ENCODE measurements at places on chromosomes 13 and 19. TPM values are rescaled to one million over a fixed set of nuclear protein-coding genes. Genes with fewer than 3 reads are reported as not detected.

Gene SIGLEC12
- not detected for polyA plus RNA-seq

GRCh38 chr19:14516746-14517438, 1.3 kb downstream of the DNAJB1 start:
- peak overlapping the region; percentile 89 for H3K4me3 ChIP-seq
- peaks cover 39% of the 10 kb centered on the region for H3K4me1 ChIP-seq
- peak overlapping the region; percentile 98 for H3K27ac ChIP-seq
- DNase-seq: peak; percentile 67
- no peaks in the 10 kb centered on the region for H3K27me3 ChIP-seq

DNA sequence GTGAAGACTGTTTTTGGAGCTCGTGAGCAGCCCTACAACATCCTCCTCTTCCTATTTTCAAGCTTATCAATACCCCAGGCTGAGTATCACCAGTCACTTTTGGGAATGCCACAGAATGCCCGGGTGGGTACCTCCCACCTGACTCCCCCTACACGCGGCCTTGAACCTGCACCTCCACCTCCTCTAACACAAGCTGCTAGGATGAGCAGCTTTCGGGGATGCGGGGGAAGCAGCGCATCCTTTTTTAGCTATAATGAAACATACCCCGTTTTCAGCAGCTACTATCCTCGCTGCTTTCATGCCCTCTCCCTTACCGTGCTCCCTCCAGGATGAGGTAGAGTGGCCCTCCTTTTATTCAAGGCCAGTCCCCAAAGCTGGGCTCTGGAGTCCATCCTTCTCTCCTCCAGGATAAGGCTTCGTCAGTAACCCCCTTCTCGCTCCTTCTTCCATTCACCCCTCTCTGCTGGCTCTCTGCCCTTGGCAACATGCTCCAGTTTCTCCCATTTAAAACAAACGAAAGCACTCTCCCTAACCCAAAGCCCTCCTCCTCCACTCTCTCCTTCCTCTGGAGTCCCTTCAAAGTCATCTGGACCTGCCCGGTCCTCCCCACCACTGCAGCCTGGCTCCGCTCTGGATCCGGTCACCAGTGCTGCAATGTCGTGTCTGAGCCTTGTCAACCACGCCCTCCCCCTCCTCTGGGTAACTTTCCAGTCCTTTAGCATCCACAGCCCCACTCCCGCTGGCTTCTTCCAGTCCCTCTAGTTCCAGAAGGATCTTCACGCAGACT, 55.3 kb downstream of the STK24 start:
- no peak for DNase-seq
- peak overlapping the region; percentile 34 for H3K27ac ChIP-seq
- peaks cover 3% of the 10 kb centered on the region for H3K4me1 ChIP-seq
- H3K4me3 ChIP-seq: no peak overlapping the region
- H3K27me3 ChIP-seq: no peaks in the 10 kb centered on the region

DNA sequence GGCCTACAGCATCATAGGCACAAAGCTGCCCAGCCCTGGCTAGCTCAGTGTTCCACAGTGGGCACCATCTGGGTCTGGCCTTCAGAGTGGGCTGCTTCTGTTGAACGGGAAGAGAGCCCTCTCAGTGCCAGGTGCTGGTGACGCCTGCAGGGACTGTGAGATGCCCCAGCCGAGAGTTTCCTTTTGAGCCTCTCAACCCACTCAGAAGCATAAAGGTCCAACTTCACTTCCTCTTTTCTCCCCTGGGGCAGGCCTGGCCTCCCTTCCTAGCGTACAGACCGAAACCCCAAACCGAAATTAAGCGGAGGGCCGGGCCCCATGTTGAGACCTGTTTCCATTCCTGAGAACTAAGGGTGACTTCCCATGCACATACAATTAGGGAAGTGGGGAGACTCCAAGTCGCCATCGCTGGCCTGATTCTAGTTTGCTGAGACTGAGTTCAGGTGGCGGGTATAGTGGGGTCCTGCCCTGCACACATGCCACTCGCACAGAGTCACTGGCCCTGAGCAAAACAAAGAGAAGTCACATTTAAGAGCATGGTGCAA, 6.9 kb downstream of the RAB8A start:
- H3K27me3 ChIP-seq: no peaks in the 10 kb centered on the region
- H3K4me3 ChIP-seq: no peak overlapping the region
- H3K36me3 ChIP-seq: peaks cover 5% of the 10 kb centered on the region
- peaks cover 3% of the 10 kb centered on the region for H3K4me1 ChIP-seq
- H3K27ac ChIP-seq: no peak overlapping the region

Gene NKG7
- 0.80 TPM for polyA plus RNA-seq

- no peaks in the 10 kb centered on the region for H3K4me1 ChIP-seq
- no peak for DNase-seq
- H3K36me3 ChIP-seq: no peaks in the 10 kb centered on the region
- no peak overlapping the region for H3K27ac ChIP-seq
- no peak overlapping the region for H3K4me3 ChIP-seq
These were observed 215.0 kb downstream of the DCLK1 start for GRCh38 chr13:35916146-35916545.

DNA sequence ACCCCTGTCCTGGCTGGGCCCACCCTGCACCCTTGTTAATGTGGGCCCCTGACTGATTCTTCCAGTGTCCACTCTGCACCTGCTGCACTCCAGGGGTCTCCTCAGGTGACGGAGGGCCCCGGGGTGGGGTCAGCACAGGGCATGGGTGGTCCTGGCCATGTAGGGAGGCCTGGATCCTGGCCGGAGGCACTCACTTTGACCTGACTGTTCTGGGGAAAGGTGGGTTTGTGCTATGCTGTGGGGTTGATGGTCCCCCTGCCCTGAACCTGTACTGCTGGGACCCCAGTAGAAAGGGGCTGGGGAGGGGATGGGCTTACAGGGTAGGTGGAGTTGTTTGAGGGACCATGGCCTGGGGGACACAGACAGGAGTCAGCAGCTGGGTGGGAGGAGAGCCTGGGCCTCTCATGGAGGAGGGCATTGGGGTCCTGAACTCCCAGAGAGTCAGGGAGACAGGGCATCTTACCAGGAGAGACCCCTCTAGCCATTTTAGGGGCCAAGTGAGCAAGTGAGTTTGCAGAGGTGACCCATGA, 25.8 kb upstream of the CEACAM1 start:
- H3K4me1 ChIP-seq: no peaks in the 10 kb centered on the region
- DNase-seq: no peak
- no peak overlapping the region for H3K27ac ChIP-seq
- no peaks in the 10 kb centered on the region for H3K36me3 ChIP-seq
- H3K4me3 ChIP-seq: no peak overlapping the region
- no peaks in the 10 kb centered on the region for H3K27me3 ChIP-seq

- H3K36me3 ChIP-seq: no peaks in the 10 kb centered on the region
- no peak overlapping the region for H3K4me3 ChIP-seq
- no peaks in the 10 kb centered on the region for H3K27me3 ChIP-seq
- H3K27ac ChIP-seq: no peak overlapping the region
These were observed 31.3 kb downstream of the TINCR start for GRCh38 chr19:5536337-5536894.

Gene UBE2L5
- polyA plus RNA-seq: 0.02 TPM

Gene GTPBP3
- 17.9 TPM for polyA plus RNA-seq

- H3K36me3 ChIP-seq: no peaks in the 10 kb centered on the region
- no peaks in the 10 kb centered on the region for H3K4me1 ChIP-seq
- no peak overlapping the region for H3K4me3 ChIP-seq
- H3K27me3 ChIP-seq: no peaks in the 10 kb centered on the region
- H3K27ac ChIP-seq: no peak overlapping the region
These were observed 116.7 kb downstream of the SOX1 start for GRCh38 chr13:112183532-112184090.

- no peaks in the 10 kb centered on the region for H3K27me3 ChIP-seq
- H3K4me1 ChIP-seq: no peaks in the 10 kb centered on the region
- no peak overlapping the region for H3K4me3 ChIP-seq
- no peak overlapping the region for H3K27ac ChIP-seq
- peaks cover 74% of the 10 kb centered on the region for H3K36me3 ChIP-seq
These were observed 5.3 kb downstream of the ZNF557 start for GRCh38 chr19:7074705-7075282.

- H3K36me3 ChIP-seq: no peaks in the 10 kb centered on the region
- no peaks in the 10 kb centered on the region for H3K27me3 ChIP-seq
- DNase-seq: no peak
- H3K27ac ChIP-seq: no peak overlapping the region
These were observed 10.4 kb downstream of the MYO1F start for GRCh38 chr19:8566855-8567254.

Gene KLK3
- polyA plus RNA-seq: 0.05 TPM

DNA sequence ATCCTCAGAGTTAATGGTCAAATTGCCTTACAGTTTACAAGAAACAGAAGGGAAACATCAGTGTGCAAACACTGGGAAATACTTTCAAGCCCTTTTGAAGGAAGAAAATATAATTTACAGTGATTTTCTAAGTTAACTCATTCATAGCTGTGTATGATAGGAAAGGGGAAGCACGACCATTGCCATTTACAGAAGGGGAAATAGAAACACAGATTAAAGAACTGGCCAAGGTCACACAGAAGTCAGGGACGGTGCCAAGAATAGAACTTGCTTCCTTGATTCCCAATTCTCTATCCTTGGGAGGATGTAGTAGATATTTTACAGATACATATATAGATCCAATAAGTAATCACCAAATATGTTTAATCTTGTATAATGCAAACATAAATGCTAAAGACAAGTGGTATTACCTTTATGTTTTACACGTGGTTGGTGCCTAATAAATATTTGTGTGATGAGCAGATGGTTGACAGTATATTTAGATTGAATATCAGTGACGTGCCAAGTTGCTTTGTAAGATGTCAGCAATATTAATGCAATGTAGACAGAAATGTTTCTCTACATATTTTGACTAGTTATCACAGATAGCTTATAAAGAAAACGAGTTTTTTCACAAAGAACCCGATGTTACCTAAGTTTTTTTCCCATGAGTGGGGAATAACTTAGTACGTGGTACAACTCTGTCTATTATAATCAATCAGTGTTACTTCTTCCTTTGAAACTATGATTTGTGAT, 73.1 kb downstream of the FLT1 start:
- no peak for DNase-seq
- H3K27me3 ChIP-seq: no peaks in the 10 kb centered on the region
- no peak overlapping the region for H3K4me3 ChIP-seq
- H3K36me3 ChIP-seq: no peaks in the 10 kb centered on the region

Gene SULT2A1
- polyA plus RNA-seq: not detected

DNA sequence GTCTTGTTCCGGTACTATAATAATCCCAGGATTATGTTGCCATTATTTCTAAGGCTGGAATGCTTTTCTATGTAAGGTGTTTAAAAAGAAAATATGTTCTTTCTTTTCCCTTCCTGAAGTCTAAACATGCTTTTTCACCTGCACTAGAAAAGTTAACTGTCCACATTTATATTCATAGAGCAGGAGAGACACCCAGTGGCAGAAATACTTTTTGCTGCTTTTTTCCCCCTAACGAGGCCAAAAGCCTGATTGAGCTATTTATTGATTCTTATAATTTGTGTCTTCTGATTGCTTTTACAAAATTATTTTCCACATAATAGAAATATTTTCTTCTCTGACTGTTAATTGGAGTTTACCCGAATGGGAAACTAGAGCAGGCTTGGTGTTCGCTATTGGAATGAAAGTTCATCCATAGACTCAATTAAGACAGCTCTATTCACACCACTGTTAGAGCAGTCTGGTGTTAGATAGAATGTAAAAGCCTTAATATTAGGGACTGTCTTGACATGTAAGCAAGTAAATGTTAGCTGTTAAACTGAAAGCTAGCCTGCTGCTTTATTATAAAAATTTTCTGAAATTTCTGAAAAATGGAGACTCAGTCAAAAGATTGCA, 15.8 kb downstream of the GPR180 start:
- no peak overlapping the region for H3K4me3 ChIP-seq
- H3K27ac ChIP-seq: no peak overlapping the region
- H3K36me3 ChIP-seq: peaks cover 5% of the 10 kb centered on the region
- DNase-seq: no peak
- no peaks in the 10 kb centered on the region for H3K27me3 ChIP-seq

DNA sequence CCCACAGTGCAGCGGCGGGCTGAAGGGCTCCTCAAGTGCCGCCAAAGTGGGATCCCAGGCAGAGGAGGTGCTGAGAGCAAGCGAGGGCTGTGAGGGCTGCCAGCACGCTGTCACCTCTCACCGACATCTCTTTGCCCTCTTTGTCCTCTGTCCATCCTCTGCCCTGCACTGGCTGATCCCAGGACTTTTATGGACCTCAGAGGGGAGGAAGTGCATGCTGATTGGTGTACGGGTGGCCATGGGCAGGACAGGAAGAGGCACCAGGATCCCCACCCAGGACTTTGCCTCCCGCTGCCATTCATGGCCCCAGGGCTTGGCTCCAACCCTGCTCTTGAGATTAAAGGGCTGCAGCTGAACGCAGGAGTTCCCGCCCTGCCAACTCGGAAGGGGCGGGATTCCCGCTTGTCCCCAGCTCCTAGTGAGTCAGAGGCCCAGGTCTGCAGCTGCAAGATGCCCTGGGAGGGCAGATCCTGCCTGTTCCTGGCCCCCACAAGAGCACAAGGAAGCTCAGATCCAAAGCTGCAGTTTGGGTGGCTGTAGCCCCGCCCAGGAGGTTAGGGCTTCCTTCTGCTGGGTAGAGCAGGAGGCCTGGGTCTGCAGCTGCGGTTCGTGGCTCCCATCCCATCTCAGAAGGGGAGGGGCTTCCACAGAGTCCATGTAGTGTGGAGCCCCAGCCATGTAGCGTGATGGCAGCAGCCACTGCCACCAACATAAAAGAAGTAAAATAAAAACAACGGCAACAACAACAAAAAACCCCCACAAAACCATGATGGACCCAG, 1716.7 kb downstream of the SLITRK1 start:
- no peak overlapping the region for H3K4me3 ChIP-seq
- no peaks in the 10 kb centered on the region for H3K36me3 ChIP-seq
- H3K27me3 ChIP-seq: no peaks in the 10 kb centered on the region
- H3K4me1 ChIP-seq: no peaks in the 10 kb centered on the region

- no peak overlapping the region for H3K27ac ChIP-seq
- DNase-seq: no peak
- no peaks in the 10 kb centered on the region for H3K36me3 ChIP-seq
- H3K27me3 ChIP-seq: no peaks in the 10 kb centered on the region
These were observed 109.7 kb upstream of the RNF113B start for GRCh38 chr13:98286799-98287198.

DNA sequence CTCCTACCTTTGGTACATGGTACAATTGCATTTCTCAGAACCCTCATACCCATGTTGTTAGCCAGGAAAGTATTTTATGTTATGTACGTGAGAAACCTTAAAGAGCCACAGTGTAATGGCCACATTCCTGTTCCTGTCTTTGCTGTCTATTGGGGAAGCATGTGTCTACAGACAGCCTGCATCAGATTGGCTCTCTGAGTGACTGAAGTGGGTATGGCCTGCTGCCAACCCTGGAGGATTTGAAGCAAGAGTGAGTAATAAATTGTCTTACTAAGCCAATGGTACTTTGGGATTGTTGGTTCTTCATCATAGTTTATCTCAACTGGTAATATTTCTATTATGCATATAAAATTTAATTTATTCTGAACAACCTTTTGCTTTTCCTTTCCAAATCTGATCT, 574.1 kb downstream of the LMO7 start:
- no peaks in the 10 kb centered on the region for H3K27me3 ChIP-seq
- H3K4me3 ChIP-seq: no peak overlapping the region
- no peak for DNase-seq
- no peaks in the 10 kb centered on the region for H3K4me1 ChIP-seq
- no peaks in the 10 kb centered on the region for H3K36me3 ChIP-seq

Gene DLL3
- polyA plus RNA-seq: 0.14 TPM

DNA sequence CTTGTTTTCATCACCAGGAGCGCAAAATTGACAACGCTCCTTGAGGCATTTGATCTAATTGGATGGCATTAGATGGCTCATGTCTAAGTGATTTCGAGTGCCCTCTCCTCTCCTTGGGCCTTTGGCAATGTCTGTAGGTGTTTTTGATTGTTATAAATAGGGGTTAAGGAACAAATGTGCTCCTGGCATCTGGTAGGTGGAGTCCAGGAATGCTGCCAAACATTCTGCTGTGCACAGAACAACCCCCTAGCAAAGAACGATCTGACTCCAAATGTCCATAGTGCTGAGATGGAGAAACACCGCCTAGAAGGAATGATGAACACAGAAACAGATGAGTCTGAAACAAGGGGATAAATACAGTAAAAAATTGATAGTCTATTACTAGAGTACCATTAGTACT, 68.0 kb upstream of the C1QTNF9B start:
- H3K36me3 ChIP-seq: no peaks in the 10 kb centered on the region
- H3K27ac ChIP-seq: no peak overlapping the region
- no peaks in the 10 kb centered on the region for H3K27me3 ChIP-seq

Data from pancreas (tissue), 10 donors.